A549 treated with Mapracorat at 1 μM for 4 hours (cell line): ENCODE measurements at places on chromosomes 2 and 18. TPM values are rescaled to one million over a fixed set of nuclear protein-coding genes. Genes with fewer than 3 reads are reported as not detected.

The RGPD3 gene
- total RNA-seq, result 0.14 to 0.26 TPM (median 0.16 TPM) in 5 replicates

The KIF1A gene
- 0.73 to 1.5 TPM (median 0.97 TPM) in 5 replicates for total RNA-seq

The TEX44 gene
- not detected in 5 replicates for total RNA-seq

The GPR45 gene
- not detected in 5 replicates for total RNA-seq

The ALPG gene
- total RNA-seq, result 0.23 to 0.45 TPM (median 0.28 TPM) in 5 replicates
